ENCODE measurements at places on chromosomes 4 and X. TPM values are rescaled to one million over a fixed set of nuclear protein-coding genes. Genes with fewer than 3 reads are reported as not detected.

GRCh38 chr4:72348701-72349100 is 220.3 kb downstream of the ADAMTS3 start:
- no peak for DNase-seq

GRCh38 chrX:73903941-73904340 is 340.9 kb downstream of the CHIC1 start:
- DNase-seq: no peak

DNA sequence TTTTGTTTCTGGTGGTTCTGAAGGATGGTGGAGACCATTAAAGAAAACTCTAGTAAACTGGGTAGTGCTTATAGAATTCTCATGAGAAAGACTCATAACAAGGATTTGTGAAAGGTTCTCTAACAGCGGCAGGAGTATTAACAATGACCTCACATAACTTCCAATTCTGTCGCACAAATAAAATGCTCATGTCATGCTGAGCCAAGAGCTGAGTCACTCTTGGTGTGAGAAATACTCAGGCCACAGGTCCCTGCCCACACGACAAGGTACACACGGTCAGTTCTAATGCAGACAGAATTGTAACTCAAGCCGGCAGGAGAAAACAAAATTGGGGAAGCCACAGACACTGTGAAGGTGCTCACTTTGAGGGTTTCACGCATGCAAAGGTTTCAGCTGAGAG is 34.4 kb upstream of the C4orf50 start:
- no peak for DNase-seq

- DNase-seq: no peak
Measured at GRCh38 chr4:6338175-6338950, 68.7 kb downstream of the WFS1 start.

DNA sequence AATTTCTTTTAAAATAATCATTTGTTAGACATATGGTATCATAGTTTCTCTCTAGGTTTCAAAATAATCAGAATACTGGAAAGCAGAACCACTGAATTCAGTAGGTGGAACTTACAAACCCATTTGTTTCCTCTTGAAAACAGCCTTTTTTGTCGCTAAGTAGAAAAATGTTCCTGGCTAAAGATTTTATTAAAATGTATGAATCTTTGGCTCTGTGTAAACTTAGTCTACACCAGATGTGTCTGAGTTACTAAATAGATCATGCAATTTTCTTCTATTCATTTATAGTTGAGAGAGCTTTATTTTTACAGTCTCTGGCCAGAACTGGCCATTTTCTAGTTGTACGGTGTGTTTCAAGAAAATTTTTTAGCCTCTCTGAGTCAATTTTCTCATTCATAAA is 1.0 kb downstream of the CYSLTR1 start:
- DNase-seq: no peak

- DNase-seq: no peak
Measured at GRCh38 chrX:12443534-12444098, 305.3 kb downstream of the FRMPD4 start.

DNA sequence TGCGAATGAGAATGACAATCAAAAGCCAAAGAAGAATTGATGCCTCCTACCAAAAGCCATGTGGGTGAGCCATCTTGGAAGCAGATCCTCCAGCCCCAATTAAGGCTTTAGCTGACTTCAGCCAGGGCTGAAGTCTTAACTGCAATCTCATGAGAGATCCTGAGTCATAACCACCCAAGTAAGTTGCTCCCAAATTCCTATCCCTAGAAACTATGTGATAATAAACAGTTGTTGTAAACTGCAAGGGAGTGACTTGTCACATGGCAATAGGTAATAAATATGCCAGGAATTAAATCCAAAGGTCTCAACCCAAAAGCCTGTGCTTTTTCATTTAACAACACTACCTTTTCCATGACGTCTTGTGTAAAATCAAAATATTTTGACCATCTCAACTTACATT is 154.2 kb upstream of the TBL1X start:
- no peak for DNase-seq

GRCh38 chr4:44425614-44426208 is 22.9 kb downstream of the KCTD8 start:
- no peak for DNase-seq

GRCh38 chrX:119885554-119886428 is 9.9 kb upstream of the AKAP14 start:
- DNase-seq: no peak

DNA sequence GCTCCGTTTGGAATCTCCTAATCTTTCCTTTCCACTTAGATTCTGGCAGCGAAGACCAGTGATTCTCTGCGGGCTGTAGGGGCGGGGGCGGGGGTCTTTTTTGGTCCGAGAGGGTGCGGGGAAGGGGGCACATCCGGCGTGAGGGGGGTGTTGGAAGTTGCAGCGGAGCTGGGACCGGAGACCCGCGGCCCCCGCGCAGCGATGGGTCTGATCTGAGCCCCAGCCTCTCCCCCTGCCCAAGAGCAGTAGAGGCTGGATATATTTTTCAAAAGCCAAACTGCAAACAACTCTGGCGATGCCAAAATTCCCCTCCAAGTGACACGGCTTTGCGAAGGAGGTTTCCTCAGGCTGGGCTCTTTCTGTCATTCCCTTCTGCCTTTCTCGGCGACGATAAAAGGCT is 355 bp downstream of the GRID2 start:
- DNase-seq: no peak

GRCh38 chrX:154096140-154097002 is 1.1 kb downstream of the MECP2 start:
- no peak for DNase-seq

DNA sequence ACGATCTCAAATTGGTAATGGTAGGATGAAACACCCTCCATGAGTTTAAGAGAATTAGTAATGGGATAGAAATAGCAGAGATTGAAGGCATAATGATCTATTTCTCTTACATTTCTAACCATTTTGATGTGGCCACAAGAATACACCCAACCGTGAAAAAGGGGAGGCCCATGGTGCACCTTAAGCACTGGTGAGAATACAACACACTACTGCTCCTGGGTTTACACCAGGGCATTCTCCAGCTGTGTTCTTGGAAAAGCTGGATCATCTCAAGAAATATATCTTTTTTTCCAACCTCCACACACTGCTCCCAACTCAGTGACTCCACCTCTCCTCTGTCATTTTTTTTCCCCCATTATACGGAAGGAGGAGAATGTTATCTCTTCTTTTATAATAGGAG is 1.5 kb downstream of the QRFPR start:
- DNase-seq: no peak

DNA sequence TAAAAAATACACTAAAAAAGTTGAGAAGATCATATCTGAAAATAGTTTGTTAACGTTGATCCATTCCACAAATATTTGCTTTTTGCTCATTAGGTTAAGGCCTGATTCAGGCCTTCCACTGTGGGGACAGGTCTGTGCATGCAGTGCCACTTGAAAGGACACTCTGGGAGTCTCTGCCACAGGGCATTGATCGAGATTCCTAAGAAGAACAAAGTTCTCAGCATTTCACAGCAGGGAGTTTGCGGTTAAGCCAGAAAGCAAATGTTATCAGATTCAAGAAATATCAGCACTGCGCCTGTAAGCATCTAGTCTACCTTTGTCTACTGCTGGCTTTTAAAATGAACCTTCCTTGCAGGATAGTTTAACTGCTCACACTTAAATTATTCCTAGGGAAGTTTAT is 62.2 kb upstream of the TNIP3 start:
- DNase-seq: no peak

GRCh38 chr4:117417856-117418255 is 332.5 kb upstream of the TRAM1L1 start:
- DNase-seq: no peak

DNA sequence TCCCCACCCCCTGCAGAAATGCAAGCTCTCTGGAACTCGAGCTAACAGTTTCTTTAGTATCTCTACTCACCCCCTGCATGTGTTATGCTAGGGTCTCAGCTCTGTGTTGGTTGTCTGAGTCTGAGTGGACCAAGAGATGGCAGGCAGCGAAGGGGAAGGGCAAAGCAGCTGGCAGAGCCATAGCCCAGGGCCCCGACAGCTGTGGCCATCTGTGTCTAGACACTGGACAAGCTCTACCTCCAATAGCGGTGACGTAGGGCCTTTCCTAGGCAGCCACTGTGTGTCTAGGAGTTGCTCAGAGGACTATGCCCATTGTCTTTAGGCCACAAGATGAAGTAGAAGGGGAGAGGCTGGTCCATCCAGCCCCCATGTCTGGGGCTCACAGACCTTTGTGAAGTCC is 79.2 kb downstream of the EFNB1 start:
- DNase-seq: no peak

DNA sequence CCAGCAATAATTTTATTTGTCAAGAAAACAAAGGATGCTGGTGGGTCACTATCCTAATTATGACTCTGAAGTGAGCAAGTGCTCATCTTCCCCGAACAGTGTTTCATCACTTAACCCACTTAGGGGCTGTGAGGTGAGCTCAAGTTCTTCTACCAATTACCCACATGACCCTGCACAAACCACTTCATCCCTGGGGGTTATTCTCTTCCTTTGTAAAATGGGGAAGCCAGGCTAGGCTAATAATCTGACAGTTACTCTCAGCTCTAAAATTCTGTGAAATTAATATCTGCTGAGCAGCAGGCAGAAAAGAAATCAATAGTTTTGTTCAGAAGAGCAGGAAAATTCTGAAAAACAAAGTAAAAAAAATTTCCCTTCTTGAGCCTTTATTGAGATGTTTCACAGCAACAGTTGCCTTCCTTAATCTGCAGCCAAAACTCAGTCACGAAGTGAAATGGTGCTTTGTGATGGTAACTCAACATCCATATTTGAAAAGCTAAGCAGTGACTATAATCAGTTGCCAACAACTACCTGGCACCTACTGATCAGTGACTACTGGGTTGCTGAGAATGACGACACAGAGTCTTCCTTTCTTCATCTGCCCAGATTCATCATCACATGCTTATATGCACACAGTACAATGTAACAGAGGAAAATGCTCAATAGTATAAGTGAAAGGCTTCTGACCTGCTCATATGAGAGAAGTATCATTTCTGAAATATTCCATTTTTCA is 24.1 kb downstream of the ATP8A1 start:
- no peak for DNase-seq

Gene MAGIX
- total RNA-seq: 1.6 TPM

Gene HAUS7
- total RNA-seq: 41.9 TPM

Gene MCF2
- total RNA-seq: 0.92 TPM
